ENCODE measurements at places on chromosomes 4 and X.

GRCh38 chrX:144334577-144334976 lies 450.7 kb downstream of the UBE2NL start:
- DNase-seq = no peak

GRCh38 chr4:76365636-76366035 lies 55.3 kb downstream of the CCDC158 start:
- DNase-seq = no peak

- DNase-seq = no peak
Observed at GRCh38 chr4:8745826-8746225, 125.8 kb downstream of the HMX1 start.

DNA sequence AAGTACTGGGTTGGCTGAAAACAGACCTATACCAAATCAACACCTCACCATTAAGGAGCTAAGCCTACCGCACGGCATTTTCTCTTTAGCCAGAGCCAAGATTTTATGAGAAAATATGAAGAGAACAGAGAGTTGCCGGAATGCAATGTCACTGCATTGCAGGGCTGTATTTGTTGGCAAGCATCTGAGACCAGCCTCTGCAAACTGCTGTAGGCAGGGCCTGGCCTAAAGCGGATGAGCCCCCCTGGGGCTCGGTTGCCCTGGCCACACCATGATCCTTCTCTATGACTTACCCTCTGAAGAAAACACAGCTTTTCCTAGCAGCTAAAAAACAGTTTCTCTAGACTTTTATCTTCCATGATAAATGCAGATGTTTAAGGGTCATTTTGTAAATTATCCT lies 120.5 kb upstream of the SORBS2 start:
- DNase-seq = no peak

- DNase-seq = no peak
Observed at GRCh38 chrX:154469114-154469513, 10.0 kb downstream of the LAGE3 start.

- DNase-seq = no peak
Observed at GRCh38 chrX:49000636-49001035, 1.4 kb downstream of the GRIPAP1 start.

DNA sequence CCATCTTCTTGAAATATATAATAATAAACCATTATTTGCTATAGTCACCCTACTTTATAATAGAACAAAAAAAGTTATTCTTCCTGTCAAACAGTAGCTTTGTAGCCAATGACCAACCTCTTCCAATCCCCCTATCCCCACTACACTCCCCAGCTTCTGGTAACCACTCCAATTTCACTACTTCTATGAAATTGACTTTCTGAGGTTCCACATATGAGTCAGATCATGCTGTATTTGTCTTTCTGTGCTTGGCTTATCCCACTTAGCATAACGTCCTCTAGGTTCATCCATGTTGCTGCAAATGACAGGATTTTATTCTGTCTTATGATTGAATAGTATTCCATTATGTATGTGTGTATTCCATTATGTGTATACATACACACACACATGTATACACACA lies 809.7 kb upstream of the NDST4 start:
- no peak for DNase-seq

GRCh38 chr4:9969526-9970398 lies 51.5 kb downstream of the SLC2A9 start:
- DNase-seq = no peak

DNA sequence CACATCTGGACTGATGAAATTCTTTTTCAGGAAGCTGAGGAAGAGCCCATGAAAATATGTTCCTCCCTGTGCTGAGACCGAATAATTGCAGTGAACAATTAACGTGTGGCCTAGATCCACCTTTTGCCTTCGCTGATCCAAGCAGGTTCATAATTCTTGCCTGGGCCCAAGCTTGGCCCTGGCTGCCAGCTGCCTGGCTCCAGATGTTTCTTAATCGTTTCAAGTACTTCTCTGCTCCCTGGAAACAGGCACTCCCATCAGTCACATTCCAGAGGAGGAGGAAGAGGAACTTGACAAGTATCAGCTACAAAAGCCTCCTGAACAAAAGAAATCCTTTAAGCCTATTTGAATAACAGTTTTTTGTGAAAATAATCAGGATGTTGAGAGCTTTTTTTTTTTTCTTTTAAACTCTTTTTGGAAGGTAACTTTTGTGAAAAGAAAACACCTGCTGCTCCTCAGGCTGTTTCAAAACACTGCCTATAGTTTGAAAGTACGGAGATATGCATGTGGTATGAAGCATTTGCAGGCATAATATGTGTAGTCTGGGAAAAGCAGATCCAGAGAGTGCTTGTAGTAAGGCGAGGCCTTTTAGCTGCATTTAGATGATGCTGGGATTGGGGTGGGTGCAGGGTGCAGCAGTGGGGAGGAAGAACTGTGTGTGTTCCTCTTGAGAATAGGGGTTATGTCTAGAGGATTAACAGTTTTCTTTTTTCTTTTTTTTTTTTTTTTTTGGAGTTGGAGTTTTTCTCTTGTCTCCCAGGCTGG lies 154.4 kb downstream of the PTTG2 start:
- no peak for DNase-seq

- DNase-seq = no peak
Observed at GRCh38 chr4:142818476-142818875, 27.6 kb downstream of the INPP4B start.

- DNase-seq = no peak
Observed at GRCh38 chrX:38172596-38172995, 48.1 kb downstream of the SRPX start.

GRCh38 chrX:96843566-96843965 lies 40.1 kb upstream of the RPA4 start:
- DNase-seq = no peak

DNA sequence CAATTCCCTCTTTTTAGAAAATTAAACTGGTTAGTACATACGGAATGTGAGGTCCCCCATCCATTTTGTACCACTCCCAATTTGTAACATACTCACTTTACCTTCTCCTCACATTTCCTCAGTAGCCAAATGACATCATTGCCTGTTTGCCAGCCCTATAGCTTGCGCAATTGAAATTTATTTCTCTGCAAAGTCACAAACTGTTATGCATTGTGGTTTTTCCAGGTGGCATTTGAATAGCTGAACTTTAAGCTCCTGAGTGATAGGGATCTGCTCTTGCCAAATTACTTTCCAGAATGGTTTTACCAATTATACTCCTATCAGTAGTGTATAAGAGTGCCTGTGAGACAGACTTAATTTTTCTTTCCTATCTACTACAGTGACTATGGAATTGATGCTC lies 7.7 kb downstream of the COL4A5 start:
- no peak for DNase-seq

DNA sequence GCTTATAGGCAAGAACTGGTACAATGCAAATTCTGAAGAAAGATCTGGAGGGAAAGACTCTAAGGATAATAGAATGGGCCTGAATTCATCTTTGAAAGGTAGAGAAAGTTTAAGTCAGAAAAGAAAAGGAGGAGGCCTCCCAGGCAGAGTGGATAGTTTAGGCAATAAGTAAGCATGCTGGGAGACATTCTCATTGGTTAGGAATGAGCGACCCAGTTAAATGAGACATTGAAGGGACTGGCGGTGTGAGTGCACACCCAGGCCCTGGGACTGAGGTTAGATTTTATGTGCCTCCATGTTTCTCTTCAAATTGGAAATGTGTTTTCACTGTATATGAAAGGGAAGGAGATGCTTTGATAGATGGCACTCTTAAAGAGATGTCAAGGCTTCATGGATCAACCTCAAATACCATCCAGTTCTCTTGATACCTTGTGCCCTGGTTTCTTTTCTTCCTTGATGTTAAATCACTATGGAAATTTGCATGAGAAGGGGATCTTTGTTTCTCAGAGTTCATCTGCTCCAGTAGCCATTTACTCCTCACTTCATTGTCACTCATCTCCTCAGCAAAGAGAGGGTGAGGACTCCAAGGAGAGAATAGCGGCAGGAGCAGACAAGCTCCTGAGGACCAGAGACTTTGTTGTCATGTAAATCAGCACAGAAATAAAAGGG lies 584.2 kb upstream of the INTU start:
- DNase-seq = no peak

DNA sequence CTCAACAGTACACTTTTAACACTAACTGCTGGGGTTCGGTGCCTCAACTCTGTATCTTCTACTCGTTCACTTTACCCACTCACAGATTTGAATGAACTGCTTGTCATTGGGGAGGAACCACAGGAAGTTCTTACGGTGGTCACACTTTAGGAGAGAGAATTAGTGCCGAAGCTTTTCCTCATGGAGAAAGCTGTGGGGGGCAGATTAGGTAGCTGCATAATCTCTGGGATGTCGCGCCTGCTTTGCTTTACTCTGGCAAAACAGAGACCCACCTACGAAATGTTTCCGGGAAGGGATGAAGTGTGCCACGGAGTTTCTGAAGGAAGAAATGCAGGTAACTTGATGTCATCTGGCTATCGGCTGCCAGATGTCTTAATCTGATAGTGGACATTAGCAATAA lies 949.7 kb upstream of the TENM3 start:
- DNase-seq = no peak

DNA sequence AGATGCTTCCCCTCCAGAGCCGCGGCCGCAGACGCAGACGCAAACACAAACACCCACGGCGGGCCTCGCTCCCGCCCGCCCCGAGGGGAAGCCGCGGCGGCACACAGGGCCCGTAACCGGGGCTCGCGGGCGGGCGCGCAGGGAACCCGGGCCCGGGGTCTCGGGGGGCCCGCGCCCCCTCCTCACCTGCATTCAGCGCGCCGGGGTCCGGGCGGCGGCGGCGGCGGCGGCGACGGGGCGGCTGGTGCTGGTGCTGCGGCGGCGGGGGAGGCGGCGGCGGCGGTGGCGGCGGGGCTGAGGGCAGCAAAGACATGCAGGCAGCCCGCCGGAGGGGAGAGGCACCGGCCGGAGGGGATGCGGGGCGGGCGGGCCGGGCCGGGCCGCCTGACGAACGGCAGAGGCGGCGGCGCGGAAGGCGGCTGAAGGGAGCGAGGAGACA lies 255 bp upstream of the CNOT6L start:
- DNase-seq = peak; percentile 82

DNA sequence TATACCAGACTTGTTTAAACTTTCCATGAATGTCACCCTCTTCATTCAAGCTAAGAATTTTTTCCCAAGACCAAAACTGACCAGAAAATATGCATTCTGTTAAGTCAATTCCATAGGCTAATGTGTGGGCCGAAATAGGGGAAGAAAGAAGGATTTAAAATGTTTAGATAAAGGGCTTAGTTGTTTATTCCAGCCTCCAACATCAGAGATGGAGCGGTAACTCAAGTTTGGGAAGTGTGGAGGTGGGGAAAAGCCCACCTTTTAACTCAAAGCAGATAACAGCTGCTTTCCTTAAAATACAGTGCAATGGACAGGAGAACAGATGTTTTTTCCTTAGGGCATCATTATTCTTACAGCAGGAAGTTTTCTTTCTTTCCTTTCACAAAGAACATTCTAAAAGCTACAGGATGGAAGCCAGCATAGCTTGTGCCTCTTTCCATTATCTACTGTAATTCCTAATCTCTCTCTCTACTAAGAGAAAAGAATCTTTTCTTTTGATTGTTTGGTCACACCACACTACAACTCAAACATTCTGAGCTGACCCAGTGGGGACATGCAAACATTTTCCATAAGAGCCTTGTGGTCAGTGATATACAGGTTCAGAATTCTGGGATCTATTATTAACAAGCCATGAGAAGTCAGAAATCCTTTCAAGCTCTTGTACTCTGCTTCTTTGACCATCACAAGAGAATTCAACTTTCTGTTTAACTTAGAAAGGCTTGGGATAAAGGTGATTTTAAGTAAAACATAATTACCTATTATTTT lies 101.6 kb downstream of the PDE5A start:
- DNase-seq = no peak

GRCh38 chr4:152996111-152996571 lies 60.0 kb downstream of the FHDC1 start:
- DNase-seq = no peak

- DNase-seq = no peak
Observed at GRCh38 chr4:83139514-83140156, 25.1 kb upstream of the PLAC8 start.

DNA sequence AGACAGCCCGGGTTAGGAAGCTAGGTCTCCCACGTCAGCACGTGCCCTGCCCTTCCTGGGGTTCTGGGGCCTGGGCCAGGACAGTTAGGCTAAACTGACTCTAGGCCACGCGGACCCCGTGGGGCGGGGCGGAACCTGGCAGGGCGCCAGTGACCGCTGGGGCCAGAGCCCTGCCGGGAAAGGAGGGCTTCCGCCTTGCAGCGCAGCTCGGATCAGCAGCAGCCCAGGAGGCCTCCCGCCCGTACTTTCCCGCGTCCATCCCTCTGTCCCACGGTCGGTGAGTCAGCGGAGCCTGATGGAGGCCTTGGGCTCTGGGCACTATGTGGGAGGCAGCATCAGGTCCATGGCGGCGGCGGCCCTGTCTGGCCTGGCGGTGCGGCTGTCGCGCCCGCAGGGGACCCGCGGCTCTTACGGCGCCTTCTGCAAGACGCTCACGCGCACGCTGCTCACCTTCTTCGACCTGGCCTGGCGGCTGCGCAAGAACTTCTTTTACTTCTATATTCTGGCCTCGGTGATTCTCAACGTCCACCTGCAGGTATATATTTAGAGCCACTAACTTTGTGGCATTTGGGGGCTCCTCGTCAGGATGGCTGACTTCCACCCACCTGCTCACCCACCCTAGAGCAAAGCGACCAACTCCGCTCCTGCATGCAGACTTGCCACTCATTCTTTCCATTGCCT lies at the start of gene SMIM10:
Gene SMIM10 (plus strand): TSS at position 191 of the 681 bp plus-strand sequence. CDS start 105 bp downstream, at position 296.
- peak; percentile 1 for DNase-seq

GRCh38 chr4:121648516-121648915 lies 48.3 kb downstream of the ANXA5 start:
- DNase-seq = no peak

DNA sequence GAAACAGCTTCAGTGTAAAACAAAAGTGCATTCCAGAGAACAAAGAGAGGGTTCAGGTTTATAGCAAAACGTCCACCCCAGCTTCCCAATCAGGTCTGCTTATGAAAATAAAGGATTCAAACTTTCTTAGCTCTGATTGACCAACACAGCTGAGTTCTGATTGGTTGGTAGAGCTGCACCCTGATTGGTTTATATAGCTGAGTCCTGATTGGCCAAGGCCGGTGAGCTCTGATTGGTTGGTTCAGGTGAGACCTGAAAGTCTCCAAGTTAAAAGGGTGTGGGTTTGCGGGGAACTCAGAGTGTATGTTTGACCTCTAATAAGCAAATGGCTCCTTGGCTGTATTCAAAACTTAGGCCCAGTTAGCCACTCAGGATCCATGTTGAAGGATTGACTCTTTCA lies 20.9 kb downstream of the CLRN2 start:
- DNase-seq = no peak

DNA sequence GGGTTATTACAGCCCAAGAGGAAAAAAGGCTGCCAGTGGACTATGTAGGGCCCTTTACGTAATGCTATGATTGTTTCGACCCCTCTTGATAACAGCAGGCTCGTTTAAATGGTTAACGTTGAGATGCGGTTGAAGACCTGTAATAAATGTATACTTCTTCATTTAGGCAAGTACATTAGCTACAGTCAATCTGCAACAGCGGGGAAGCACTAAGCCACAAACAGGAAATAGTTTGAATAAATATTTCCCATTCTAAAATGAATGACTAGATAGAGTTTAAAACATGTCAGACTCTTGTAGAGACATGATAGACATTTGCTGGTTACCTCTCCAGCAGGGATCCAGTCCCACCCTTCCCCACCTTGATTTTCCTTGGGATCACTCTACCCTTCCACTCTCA lies 38.1 kb upstream of the STIM2 start:
- DNase-seq = no peak

- DNase-seq = no peak
Observed at GRCh38 chrX:134933911-134934310, 56.9 kb upstream of the SMIM10 start.

- DNase-seq = no peak
Observed at GRCh38 chrX:38816155-38816554, 14.9 kb downstream of the MID1IP1 start.
